NCI-H345 (cell line): ENCODE measurements at places on chromosomes 5 and 9.

DNA sequence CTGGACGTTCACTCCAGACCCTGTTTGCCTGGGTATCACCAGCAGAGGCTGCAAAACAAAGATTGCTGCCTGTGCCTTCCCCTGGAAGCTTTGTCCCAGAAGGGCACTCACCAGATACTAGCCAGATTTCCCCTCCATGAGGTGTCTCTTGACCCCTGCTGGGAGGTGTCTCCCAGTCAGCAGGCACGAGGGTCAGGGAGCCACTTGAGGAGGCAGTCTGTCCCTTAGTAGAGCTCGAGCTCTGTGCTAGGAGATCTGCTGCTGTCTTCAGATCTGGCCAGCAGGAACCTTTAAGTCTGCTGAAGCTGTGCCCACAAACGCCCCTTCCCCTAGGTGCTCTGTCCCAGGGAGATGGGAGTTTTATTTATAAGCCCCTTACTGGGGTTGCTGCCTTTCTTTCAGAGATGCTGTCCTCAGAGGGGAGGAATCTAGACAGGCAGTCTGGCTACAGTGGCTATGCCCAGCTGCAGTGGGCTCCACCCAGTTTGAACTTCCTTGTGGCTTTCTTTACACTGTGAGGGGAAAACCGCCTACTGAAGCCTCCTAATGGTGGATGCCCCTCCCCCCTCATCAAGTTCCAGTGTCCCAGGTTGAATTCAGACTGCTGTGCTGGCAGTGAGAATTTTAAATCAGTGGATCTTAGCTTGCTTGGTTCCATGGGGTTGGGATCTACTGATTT, 253.9 kb downstream of the SPATA31D1 start:
- no peak for DNase-seq

GRCh38 chr5:55578771-55579170, 44.0 kb upstream of the PLPP1 start:
- no peak for DNase-seq

GRCh38 chr5:140261403-140262171, 41.3 kb downstream of the PFDN1 start:
- DNase-seq = peak; percentile 4

DNA sequence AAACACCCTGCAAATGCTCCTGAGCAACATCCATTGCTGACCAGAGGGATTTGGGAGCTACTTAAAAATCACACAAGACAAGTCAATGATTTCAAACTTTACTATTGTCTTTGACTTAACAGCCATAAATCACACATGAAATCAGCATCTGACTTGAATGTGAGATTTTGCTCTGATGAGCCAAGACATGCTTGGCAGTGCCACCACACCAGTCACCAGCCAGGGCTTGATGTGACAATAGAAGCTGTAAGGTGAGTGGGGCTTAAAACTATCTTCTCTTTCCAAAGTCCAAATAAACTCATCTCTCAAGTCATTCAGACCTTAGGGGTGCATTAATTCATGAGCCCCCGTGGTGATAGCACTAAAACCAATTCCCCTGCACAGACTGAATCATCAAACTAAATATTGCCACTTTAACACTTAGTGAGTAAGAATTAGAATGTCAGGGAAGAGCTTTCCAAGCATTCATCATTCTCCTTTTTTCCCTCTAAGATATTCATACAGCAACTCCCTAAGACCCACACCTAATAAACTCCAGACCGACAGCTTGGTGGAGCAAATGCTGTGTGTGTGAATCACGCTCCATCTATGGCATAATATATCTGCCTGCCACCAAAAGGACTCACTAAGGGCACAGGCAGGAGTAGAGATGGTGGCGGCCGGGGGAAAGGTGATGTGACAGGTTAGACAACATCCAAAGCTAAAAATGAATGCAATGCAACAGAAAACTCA, 119.4 kb downstream of the SPOCK1 start:
- DNase-seq = no peak

- DNase-seq = peak; percentile 62
Measured at GRCh38 chr5:43432486-43433375, 20.5 kb upstream of the CCL28 start.

DNA sequence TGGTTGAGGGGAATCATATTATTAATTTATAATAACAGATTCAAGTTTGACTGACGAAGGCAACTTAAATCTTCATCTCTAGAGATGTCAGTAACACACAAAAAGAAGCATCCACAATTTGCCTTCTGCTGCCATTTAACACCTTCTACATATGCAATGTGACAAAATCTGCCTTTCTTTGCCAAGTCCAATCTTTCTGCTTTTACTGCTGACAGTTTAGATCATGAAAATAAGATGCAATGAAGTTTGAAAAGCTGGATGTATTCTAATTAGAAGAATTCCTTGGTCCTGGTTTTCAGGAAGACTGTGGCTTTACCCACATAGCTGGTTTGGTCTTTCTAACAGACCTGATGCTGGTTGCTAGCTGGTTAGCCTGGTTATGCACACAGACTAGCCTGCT, 178.9 kb downstream of the ACER2 start:
- no peak for DNase-seq

- DNase-seq = no peak
Measured at GRCh38 chr9:72315089-72315509, 49.9 kb downstream of the ZFAND5 start.

DNA sequence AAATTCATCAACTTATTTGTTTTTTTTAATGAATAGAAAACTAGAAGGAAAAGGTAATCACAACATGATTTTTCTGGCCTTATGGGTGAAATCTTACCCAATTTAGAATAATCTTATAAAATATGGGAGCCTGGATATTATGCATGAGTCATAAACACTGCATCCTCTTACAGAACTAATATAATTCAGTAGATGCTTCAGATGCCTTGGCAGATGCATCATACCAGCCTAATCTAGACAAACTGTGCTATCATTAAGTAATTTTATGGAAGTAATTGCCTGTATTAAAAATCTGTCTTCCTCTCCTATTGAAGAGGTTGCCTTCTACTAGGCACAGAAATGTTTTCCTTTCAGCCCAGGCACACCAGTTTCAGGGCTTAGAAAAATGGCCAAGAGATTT, 2384.6 kb upstream of the WWC1 start:
- no peak for DNase-seq
